Epithelial cell of proximal tubule (primary cell): ENCODE measurements at places on chromosomes 1 and 21.

GRCh38 chr1:109901141-109901523, 9.5 kb upstream of the CSF1 start:
- no peak for DNase-seq

DNA sequence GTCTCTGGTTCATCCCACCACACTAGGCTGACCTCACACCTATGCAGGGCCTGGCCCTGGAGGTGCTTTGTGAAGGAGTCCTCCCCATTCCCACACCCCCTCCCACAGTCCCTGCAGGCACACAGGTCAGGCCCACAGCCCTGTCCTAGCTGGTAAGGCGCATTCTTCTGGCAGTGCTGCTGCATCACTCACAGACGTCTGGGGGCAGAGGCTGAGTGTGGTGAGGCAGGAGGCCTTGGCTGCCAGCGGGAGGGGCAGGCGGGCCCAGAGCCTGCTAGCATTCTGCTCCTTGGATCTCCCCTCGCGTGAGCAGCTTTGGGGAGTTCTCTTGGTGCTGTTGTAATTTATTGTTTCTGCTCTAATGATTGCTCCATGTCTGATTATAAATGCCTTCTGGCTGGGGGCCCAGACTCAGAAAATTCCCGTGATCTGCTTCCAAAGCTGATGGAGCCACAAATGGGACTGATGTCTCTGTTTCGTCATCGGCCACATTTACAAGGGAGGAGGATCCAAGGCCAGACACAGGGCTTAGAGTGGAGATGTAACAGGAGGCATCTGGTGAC, 62.9 kb downstream of the TRABD2B start:
- DNase-seq = peak; percentile 91

DNA sequence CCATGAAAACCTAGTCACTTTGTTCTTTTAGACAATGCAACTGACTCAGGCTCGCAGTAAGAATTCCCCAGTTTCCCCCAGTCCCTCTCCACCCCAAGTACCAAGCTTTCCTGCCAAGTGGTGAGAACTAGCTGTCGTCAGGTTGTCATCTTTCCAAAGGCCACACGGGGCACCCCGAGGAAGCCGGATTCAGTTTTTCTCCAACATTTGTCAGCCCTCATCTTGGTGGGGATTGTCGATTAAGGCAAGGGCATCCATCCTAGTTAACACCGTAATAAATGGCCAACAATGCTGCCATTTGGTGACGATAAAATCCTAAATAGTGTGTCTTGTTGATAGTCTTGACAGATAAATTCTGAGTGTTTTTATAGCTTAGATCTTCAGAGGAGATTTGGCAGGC, 55.9 kb upstream of the PROX1 start:
- no peak for DNase-seq

GRCh38 chr1:170676628-170677027, 12.7 kb downstream of the PRRX1 start:
- DNase-seq = no peak

DNA sequence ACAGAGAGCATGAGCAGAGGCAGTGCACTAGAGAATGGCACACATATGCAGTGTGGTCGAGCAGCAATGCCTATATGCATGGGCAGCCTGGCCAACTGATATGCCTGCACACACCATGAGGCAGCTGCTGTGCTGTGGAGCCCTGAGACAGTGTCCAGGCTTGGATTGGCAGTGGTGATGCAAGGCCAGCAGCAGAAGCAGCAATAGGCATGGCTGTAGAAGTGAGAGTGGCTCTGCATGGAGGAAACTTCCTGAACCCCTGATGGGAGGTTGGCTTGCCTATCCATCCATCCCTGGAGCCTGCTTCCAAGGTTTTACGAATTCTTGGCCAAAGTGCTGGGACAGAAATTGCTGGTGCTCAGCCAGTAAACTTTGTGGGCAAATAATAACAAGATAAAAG, 89.7 kb downstream of the DIRAS3 start:
- DNase-seq = no peak
